ENCODE measurements at places on chromosomes 4 and X.

DNA sequence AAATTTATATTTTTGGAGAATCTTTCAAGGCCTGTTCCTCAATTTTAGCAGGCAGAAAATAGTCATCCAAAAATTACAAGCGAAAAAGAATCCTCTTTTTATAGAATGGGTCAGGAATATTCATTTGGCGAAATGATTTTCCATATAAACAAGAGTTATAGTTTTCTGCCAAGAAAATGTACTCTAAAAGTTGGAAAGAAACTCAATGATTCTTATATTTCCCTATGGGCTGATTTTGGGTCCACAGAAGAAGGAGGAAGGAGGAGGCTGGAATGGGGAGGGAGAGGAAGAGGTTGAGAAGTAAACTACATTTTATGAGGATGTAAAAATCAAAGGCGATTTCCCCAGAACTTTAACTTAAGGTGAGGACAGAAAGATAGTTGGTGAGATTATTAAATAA is 159.3 kb downstream of the DCAF12L1 start:
- no peak for DNase-seq

DNA sequence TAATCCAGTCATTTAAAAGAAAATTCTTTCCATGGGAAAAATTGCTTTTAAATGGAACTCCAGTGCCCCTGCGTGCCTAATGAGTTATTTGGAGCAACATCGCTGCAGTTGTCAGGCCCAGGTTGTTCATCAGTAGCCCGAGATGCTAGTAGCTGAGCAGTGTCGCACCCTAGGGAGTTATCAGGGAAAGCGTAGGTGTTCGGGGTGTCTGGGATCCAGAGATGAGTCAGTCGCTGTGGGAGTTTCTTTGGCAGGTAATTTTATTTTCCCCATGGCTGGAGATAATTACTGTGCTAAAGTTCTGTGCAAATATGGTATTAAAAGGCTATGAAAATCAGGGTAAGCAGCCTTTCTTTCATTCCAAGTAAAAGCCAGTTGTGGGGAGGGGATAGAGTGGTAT is 49.4 kb downstream of the ANXA3 start:
- DNase-seq: no peak

DNA sequence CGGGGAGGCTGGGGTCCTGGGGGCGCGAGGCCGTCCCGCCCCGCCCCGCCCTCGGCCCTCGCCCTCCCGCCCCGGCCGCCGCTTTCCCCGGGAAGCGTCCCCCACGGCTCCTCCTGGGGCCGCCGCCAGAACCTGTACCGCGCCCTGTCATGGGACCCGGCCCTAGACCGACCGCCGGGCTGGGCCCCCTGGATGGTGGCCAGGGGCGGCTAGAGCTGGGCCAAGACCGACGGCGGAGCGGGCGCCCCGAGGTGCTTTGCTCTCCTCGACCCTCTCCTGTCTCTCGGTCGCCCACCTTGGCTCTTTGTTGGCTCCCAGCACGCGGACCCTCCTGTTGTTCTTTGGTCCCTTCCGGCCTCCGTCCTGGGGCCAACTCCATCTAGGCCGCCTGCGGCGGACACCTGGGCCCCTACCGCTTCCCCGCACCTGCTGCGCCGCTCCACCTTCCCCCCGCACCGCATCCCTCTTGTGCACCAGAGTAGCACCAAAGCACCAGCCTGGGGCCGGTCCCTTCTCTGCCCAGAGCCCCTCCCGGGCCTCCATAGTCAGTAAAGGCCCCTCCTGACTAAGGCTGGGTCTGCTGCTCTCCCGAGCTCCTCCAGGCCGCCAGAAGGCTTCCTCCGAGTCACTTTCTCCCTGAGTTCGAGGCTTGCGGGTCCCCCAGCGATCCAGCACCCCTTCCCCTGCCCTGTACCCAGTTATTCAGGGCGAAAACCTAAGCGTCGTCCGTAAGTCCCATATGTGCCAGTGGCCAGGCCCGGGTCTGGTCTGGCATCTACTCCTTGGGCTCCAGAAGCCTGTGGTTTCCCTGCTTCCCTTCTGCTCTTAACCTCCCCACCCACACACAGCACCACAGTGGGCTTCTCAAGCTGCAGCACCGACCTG is 587 bp downstream of the TACC3 start:
- no peak for DNase-seq

GRCh38 chr4:109729117-109729717 is 653 bp downstream of the PLA2G12A start:
- DNase-seq: no peak

GRCh38 chr4:61003301-61003700 is 196.8 kb upstream of the ADGRL3 start:
- DNase-seq: no peak

Measured in CD4-positive, alpha-beta T cell treated with Interleukin-6 for 4 hours (primary cell).